ENCODE measurements at places on chromosomes 4 and X. TPM values are rescaled to one million over a fixed set of nuclear protein-coding genes. Genes with fewer than 3 reads are reported as not detected.
A peak's percentile ranks its signal among the peaks of the same experiment; 100 is the strongest.

DNA sequence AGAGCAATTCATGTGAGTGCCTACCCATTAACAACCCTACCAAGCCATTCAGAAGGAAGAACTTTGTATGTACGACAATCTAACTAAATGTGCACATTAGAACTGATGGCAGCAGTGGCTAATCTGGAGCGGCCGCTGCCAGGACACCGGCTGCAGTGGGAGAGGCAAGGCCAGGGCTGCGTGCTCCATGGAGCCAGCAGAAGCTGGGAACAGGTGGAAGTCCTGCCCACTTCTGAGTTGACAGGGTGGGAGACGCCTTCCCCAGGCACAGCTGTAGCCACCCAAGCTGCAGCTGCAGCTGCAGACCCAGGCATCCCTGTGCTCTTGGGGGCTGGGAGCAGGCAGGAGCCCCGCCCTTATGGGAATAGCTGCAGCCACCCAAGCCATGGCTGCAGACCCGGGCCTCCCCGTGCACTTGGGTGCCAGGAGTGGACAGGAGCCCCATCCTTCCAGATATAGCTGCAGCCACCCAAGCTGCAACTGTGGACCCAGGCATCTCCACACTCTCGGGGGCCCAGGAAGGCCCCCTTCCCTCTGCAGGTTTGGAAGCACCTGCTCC, 79.1 kb upstream of the DDX60 start:
- no peak overlapping the region for H3K4me3 ChIP-seq
- peaks cover 7% of the 10 kb centered on the region for H3K36me3 ChIP-seq
- H3K27me3 ChIP-seq, result no peaks in the 10 kb centered on the region
- no peak overlapping the region for H3K27ac ChIP-seq
- no peak for DNase-seq

GRCh38 chr4:101791182-101791558, 640 bp downstream of the BANK1 start:
- no peaks in the 10 kb centered on the region for H3K36me3 ChIP-seq
- no peak overlapping the region for H3K27ac ChIP-seq
- peak overlapping the region; percentile 41 for H3K4me3 ChIP-seq
- peaks cover 4% of the 10 kb centered on the region for H3K27me3 ChIP-seq

DNA sequence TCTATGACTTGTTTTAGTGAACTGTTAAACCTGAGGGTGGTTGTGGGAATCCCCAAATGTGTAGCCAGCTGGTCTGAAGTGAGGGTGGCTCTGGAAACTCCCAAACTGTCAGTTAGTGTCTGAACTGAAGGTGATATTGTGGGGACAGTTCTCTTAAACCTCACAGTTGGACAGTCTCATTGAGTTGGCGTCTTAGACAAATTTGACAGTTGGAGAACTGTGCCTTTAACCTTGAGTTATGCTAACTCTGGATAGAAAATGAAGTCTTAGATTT, 20.7 kb upstream of the CTSO start:
- no peaks in the 10 kb centered on the region for H3K27me3 ChIP-seq
- no peak overlapping the region for H3K27ac ChIP-seq
- no peaks in the 10 kb centered on the region for H3K36me3 ChIP-seq

- H3K27ac ChIP-seq, result no peak overlapping the region
- no peak for DNase-seq
- no peak overlapping the region for H3K4me3 ChIP-seq
- H3K27me3 ChIP-seq, result no peaks in the 10 kb centered on the region
Observed at GRCh38 chr4:47801481-47802002, 36.3 kb downstream of the CORIN start.

DNA sequence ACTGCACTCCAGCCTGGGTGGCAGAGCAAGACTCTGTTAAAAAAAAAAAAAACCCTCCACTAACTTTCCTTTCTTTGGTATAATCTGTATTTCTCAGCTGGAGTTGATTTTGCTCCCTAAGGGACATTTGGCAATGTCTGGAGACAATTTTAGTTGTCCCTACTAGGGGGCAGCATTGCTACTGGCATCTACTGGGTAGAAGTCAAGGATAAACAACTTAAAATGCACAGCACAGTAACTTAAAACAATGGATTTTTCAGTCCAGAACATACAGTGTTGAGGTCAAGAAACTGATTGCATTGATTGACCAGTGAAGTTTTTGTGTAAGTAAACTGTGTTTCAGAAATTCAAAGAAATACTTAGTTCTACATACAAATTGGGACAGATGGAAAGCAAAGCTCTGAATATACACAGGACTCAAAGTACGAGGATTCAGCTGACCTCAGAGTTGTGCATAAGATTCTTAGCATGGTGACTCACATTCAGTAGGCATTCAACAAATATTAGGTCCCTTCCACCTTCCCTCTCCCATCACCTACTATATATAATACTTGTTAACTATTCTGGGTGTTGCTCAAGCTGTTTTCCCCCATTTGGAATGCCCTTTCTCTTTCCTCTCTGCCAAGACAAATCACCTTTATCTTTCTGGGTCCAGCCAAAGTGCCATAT, 8.8 kb downstream of the DDX53 start:
- H3K36me3 ChIP-seq, result no peaks in the 10 kb centered on the region
- H3K4me3 ChIP-seq, result no peak overlapping the region
- no peak overlapping the region for H3K27ac ChIP-seq
- no peaks in the 10 kb centered on the region for H3K4me1 ChIP-seq
- DNase-seq, result peak; percentile 39
- H3K27me3 ChIP-seq, result no peaks in the 10 kb centered on the region

GRCh38 chr4:141576585-141577110, 59.7 kb upstream of the IL15 start:
- peaks cover 2% of the 10 kb centered on the region for H3K4me1 ChIP-seq
- H3K27me3 ChIP-seq, result no peaks in the 10 kb centered on the region
- H3K4me3 ChIP-seq, result no peak overlapping the region
- no peak for DNase-seq
- no peaks in the 10 kb centered on the region for H3K36me3 ChIP-seq

- H3K27ac ChIP-seq, result no peak overlapping the region
- no peaks in the 10 kb centered on the region for H3K27me3 ChIP-seq
- no peak for DNase-seq
Observed at GRCh38 chrX:78754917-78755316, 7.4 kb downstream of the LPAR4 start.

GRCh38 chr4:59644765-59645164, 1555.4 kb upstream of the ADGRL3 start:
- H3K27me3 ChIP-seq, result no peaks in the 10 kb centered on the region
- no peak overlapping the region for H3K4me3 ChIP-seq
- H3K36me3 ChIP-seq, result no peaks in the 10 kb centered on the region

DNA sequence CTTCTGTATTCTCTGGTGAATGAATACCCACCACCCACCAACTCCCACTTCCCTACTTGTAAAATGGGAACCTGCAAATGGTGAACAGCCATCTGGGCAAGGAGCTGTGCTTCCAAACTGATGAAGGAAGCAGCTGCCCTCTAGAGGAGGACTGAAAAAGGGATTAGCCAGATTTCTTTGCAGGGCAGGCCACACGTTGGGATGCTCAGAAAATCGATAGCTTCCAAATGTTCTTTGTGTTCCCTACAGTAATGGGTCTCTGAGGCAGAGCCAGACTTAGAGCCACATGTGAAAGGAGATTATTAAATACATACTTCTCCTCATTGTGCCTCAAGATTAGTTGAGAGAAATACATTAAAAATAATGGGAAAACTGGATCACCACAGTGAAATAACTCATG, 39.3 kb upstream of the LPAR4 start:
- H3K4me3 ChIP-seq, result no peak overlapping the region
- H3K4me1 ChIP-seq, result no peaks in the 10 kb centered on the region
- no peak overlapping the region for H3K27ac ChIP-seq
- no peaks in the 10 kb centered on the region for H3K36me3 ChIP-seq
- no peaks in the 10 kb centered on the region for H3K27me3 ChIP-seq
- peak; percentile 41 for DNase-seq

DNA sequence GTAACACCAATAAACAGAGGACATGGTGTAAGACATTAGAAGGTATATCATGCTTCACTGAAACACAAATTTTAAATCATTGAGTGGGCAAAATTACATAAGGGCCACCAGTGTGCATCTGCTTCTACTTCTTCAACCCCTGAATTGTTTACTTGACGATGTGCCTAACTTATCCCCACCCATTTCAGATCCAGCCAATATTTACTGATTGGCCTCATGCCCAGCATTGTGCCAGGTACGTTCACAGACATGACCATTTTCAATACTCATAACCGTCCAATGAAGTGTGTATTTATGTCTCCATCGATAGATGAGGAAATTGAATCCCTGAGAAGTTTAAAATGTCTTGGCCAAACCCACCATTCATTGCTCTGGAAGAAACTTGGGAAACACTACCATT, 208.3 kb upstream of the MID1 start:
- H3K4me3 ChIP-seq, result no peak overlapping the region
- no peaks in the 10 kb centered on the region for H3K36me3 ChIP-seq
- H3K4me1 ChIP-seq, result no peaks in the 10 kb centered on the region
- no peaks in the 10 kb centered on the region for H3K27me3 ChIP-seq

DNA sequence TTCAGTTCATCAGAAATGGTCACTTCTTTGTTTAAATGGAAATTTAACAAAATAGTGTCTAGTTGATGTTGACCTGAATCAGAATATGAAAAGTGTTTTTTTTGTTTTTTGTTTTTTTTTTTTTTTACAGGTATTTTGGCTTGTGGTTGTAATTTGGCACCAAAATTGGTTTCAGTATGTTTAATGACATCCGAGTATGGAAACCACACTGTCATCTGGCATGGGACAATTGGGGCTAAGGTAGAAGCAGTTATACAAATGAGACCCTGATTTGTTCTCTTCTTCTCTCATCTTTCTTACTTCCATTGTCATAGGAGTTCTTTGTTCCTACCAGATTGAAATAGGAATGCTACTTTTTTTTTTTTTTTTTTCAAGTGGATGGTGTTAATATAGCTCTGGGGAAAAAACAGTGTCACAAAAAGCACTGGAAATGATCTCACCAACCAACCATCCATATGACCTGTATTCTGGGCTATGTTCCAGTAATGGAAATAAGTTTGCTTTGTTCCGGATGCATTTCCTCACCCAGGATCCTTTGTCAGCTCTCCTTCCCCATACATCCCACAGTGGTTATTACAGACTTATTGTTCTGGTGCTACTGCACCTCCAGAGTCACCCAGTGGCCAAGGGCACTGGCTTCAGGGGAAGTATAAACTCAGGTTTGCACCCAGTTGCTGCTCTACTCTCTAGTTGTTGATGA, 95.8 kb downstream of the ATXN3L start:
- H3K27me3 ChIP-seq, result no peaks in the 10 kb centered on the region
- H3K27ac ChIP-seq, result peak overlapping the region; percentile 78
- peak; percentile 91 for DNase-seq
- H3K4me1 ChIP-seq, result peaks cover 4% of the 10 kb centered on the region

- DNase-seq, result peak; percentile 75
- no peaks in the 10 kb centered on the region for H3K27me3 ChIP-seq
- peaks cover 12% of the 10 kb centered on the region for H3K4me1 ChIP-seq
- H3K27ac ChIP-seq, result 0 out of 2 replicates have a peak overlapping the region, but pooled peaks have one; percentile 29
- no peak overlapping the region for H3K4me3 ChIP-seq
- no peaks in the 10 kb centered on the region for H3K36me3 ChIP-seq
Observed at GRCh38 chr4:128220286-128221235, 67.1 kb downstream of the PGRMC2 start.

DNA sequence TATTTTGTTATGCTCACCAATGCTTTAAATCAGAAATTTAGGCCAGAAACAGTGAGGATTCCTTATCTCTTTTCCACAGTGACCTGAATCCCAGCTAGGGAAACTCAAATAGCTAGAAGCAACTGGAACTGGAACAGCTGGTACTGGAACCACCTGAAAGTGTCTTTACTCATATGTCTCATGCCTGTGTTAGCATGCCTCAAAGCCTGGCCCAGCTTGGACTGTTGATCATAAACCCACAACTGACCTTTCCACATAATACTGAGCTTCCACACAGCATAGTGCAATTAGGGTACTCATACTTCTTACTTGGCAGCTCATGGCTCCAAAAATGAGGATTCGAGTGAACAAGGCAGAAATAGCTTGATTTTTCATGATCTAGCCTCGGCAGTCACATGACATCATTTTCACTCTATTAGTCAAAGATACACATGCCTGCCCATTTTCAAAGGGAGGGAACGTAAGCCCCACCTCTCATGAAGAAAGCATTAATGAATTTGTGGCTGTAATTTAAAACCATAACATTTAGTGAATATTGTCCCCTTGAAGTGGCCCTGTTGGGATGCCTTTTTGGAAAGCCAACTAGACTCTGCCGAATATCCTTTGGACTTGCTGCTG, 80.8 kb upstream of the ACSL1 start:
- no peak overlapping the region for H3K4me3 ChIP-seq
- H3K36me3 ChIP-seq, result no peaks in the 10 kb centered on the region
- no peak for DNase-seq
- H3K27me3 ChIP-seq, result 0 out of 2 replicates have a peak, but pooled peaks cover 2% of the 10 kb centered on the region

DNA sequence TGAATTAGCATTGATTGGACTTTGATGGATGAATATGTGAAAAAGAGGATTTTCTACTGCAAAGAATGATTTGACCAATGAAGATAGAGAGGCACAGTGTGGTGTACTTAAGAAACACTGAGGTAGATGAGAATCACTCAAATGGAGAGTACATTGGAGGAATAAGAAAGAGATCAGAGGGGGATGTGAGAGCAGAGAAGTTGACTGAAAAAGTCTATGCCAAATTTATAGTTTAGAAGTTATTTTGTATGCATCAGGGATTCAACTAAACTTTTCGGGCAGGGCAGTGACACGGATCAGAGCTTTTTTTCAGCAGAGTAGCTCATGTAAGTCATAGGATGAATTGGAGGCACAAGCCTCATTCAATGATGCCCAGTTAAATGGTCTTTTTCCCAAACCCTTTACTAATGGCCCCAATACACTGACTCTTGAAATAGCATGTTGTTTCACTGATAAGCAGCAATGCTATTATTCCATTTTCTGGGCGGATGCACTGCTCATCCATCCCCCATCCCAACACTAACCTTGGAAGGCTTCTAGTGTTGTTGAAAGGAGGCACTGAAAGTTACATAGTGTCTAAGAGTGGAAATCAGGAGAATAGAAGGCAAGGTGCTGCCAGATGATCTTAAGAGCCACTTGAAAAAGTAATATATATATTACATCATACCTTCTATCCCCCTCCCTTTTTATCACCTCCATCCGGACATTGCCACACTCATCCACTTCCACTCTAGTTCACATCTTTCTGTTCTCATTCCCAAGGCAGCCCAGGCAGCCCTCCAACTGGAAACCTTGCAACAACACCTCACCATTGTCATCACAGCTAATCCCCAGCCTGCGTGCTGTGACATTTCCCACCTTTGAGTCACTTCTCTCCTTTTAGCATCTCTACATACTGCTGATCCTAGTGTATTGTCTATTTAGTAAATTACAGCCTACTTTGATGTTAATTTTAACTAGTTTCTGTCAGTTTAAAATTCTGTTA, 46.1 kb downstream of the ARHGAP24 start:
- H3K4me1 ChIP-seq, result no peaks in the 10 kb centered on the region
- no peaks in the 10 kb centered on the region for H3K27me3 ChIP-seq
- no peaks in the 10 kb centered on the region for H3K36me3 ChIP-seq
- DNase-seq, result no peak
- no peak overlapping the region for H3K4me3 ChIP-seq
- no peak overlapping the region for H3K27ac ChIP-seq

- peaks cover 5% of the 10 kb centered on the region for H3K27me3 ChIP-seq
- no peak for DNase-seq
- peaks cover 4% of the 10 kb centered on the region for H3K4me1 ChIP-seq
- peak overlapping the region; percentile 70 for H3K4me3 ChIP-seq
Observed at GRCh38 chrX:16718824-16719333, 533 bp upstream of the SYAP1 start.

- peaks cover 8% of the 10 kb centered on the region for H3K36me3 ChIP-seq
- no peaks in the 10 kb centered on the region for H3K27me3 ChIP-seq
- DNase-seq, result no peak
Observed at GRCh38 chr4:82896755-82897154, 3.8 kb upstream of the THAP9 start.

FOXO4 gene
- 2.6 TPM for polyA plus RNA-seq

TBC1D8B gene
- polyA plus RNA-seq, result 8.3 TPM

H2BW2 gene
- not detected for polyA plus RNA-seq

PABPC4L gene
- polyA plus RNA-seq, result 0.22 TPM

CXCL3 gene
- 0.27 TPM for polyA plus RNA-seq

SRPK3 gene
- 0.70 TPM for polyA plus RNA-seq

TCEAL5 gene
- not detected for polyA plus RNA-seq

RHOXF2B gene
- polyA plus RNA-seq, result not detected

Data from IMR-90 (cell line).